Osteocyte (in vitro differentiated cells): ENCODE measurements at places on chromosomes 2 and 18. TPM values are rescaled to one million over a fixed set of nuclear protein-coding genes. Genes with fewer than 3 reads are reported as not detected.

- no peak for DNase-seq
These were observed 210.4 kb downstream of the CDH19 start for GRCh38 chr18:66393463-66393862.

GRCh38 chr18:8984131-8984721, 118.3 kb upstream of the NDUFV2 start:
- no peak for DNase-seq

DNA sequence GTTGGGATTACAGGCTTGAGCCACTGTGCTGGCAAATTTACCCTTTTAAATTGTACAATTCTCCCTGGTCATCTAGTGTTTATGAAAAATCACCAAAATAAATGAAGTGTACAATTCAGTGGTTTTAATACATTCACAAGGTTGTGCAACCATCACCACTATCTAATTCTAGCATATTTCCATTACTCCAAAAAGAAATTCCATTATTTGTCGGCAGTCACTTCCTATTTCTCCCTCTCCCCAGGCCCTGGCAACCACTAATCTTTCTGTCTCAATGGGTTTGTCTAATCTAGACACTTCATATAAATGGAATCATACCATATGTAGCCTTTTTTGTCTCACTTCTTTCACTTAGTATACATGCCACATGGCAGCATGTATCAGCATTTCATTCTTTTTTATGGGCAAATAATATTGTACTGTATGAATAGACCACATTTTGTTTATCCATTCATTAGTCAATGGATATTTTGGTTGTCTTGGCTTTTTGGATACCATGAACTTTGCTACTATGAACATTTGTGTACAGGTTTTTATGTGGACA, 12.6 kb upstream of the POLE4 start:
- DNase-seq: no peak

DNA sequence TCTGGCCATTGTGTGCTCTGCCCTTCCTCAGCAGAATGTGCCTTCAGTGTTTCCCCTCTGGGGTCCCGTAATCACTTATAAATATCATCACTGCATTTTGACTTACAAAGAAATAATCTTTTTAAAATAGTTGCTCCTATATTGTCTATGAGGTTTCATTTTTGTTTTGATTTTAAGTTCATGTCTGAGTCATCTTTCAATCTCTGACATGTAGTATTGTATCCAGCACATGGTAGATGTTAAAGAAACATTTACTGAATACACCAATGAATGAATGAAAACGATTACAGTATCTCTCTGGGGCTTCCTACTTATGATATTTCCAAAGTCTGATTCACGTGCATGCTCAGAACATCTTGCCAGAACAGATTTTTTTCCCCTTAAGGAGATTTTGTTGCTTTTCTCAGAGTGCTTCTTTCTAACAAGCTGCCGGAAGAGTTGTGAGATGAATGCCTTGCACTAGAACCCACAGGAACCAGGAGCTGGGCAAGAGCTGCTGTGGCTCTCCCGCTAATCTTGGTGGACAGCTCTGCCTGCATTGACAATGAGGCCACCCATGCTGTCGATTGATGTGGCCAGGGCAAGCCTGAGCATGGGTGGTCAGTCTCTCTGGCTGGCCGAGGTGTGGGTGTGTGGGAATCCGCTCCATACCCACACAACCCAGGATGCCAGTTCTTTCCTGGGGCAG, 199.4 kb downstream of the CYRIA start:
- DNase-seq: no peak

DNA sequence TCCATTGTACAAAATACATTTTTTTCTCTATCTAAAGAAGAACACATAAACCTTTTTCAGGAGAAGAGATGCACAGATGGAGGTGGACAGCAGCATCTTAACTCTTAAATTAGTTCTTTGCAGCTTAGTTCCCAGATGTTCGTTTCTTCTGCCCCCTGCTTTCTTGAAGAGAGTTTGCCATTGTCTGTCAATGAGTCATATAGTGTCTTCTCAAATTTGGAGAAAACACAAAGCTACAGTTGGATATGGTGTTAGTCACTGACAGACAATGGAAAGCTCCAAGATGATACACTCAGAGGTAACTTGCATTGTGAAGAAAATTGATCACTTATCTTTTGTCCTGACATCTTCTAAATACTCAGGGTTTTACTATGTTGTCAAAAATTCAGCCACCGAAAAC, 48.8 kb upstream of the TMEFF2 start:
- no peak for DNase-seq

Gene ASXL3
- 7.2 and 10.1 TPM in 2 replicates for total RNA-seq

GRCh38 chr2:1972948-1973347, 228.6 kb upstream of the PXDN start:
- DNase-seq: no peak

DNA sequence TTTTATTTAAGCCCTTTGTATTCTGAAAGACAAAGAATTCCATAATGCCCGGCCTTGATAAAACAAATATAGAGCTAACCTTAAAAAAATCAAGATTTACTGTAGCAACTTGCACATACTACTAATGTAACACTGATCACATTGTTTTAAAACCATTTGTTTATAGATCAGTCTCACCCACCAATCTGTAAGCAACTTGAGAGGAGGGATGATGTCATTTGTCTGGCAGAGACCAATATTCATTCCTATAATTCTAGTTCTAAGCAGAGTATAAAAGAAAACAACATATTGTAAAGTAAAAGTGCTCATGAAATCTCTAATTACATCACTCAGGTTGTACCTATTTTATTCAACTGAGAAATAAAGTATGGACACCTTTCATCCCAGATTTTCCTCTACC, 380.6 kb downstream of the TGIF1 start:
- no peak for DNase-seq

GRCh38 chr2:229474125-229474524, 203.0 kb upstream of the PID1 start:
- DNase-seq: no peak

DNA sequence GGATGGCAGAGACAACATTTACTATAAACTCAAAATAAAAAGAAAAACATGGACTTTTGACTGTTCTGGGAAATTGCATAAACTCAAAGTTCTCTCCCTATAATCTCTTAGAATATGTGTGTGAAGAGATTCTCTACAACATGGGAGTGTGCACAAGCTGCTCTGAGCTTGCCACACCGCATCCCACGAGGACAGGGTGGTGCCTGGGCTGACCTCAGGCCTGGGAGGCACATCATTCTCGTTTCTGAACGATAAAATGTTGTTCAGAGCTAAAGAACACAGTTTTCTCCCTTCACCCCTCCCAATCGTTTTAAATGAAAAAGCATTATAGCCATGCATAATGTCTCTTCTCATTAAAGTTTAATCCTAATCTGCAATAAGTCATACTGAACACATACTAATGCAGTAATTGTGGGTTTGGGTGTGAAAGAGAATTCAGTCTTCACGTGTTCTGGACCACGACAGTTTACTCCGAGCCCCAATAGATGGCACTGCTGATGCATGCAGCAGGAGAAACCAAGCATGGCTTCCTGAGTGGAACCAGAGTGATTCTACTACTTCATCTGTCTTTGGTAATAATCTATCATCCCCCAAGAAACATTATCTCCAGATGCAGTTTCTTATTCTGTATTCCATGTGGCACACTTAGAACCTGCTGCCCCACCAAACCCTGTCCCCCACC, 46.9 kb upstream of the LAMA1 start:
- DNase-seq: peak; percentile 57

Gene FOXI3
- total RNA-seq: not detected in 2 replicates

DNA sequence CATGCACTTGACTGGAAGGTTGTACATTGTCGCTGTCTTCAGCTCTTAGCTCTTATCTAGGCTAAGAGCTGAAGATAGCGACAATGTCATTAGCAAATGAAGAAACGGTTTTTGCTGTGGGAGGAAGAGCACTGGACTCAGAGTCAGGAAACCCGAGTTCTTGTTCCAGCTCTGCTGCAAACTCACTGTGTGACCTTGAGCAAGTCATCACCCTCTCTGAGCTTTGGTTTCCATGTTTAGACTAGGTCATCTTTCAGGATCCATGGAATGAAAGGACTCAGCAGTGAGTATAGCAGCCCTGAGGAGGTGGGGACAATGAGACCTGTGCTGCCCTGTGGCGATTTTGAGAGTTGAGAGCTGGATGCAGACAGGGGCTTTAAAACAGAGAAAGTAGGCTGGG, 85.3 kb downstream of the ASAP2 start:
- DNase-seq: no peak

Gene TEKT4
- not detected in 2 replicates for total RNA-seq

Gene NGEF
- total RNA-seq: 0.26 and 0.27 TPM in 2 replicates

Gene MYO7B
- total RNA-seq: not detected in 2 replicates

DNA sequence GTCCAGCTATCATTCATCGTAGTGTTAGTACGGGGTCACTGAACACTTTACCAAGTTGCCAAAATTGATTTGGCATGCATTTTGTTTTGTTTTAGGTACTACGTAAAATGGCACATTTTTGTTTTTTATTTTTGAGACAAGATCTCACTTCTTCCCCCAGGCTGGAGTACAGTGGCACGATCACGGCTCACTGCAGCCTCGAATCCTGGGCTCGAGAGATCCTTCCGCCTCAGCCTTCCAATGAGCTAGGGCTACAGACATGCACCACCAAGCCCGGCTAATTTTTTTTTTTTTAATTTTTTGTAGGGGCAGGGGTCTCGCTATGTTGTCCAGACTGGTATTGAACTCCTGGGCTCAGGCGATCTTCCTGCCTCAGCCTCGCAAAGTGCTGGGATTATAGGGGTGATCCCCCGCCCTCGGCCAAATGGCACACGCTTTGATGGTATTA, 786 bp downstream of the TAF1B start:
- DNase-seq: no peak

DNA sequence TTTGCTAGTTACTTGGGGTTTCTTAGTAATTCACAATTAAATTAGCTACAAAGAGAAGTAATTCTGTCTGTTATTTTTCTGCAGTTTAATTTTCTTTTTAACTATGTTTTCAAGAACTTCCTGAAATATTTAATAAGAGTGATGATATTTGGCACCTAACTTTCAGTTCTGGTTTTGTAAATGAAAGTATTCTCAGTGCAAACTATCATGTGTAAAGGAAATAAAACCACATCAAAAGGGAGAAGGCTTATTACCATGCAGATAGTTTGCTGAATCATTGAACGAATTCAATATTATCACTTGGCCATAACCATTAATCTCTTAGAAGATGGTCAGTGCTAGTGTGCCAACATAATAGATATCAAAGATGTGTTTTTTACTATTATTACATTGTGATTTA, 29.2 kb downstream of the DYTN start:
- DNase-seq: no peak

DNA sequence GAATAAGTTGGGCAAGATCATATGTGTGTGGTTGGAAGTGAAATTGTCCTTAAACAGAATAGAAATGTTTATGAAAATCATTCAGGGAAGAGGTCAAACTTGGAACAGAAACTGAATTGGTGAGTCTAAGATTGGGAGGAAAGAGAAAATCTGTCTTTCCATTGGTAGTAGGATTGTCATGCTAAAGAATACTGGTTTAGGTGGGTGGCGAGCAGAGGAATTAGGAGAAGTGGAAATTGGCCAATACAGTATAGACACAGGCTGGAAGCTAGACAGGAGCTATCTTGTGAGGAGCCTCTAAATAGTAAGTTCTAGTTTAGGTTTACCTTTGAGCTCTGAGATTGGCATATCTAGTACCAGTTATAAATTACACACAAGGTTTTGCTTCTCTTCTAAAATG, 80.9 kb upstream of the KYNU start:
- no peak for DNase-seq

GRCh38 chr2:125341353-125341752, 1314.6 kb upstream of the GYPC start:
- no peak for DNase-seq

Gene POTEC
- total RNA-seq: not detected in 2 replicates

GRCh38 chr2:131014141-131014540, 79.1 kb downstream of the FAM168B start:
- DNase-seq: no peak

DNA sequence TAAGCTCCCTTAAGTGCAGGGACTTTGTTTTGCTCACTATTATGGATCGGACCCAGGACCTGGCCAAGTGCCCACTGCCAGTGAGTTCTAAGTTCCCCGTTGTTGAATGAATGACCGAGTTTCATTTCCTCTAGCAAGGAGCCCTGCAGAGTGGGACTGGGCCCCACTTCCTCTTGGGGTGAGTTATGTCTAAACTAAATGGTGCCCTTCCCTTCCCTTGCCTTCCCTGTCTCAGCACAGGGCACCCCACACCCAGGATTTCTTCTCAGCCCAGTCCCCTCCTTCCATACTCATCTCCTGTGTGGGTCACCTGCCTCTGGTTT, 195.3 kb upstream of the HS6ST1 start:
- DNase-seq: no peak

DNA sequence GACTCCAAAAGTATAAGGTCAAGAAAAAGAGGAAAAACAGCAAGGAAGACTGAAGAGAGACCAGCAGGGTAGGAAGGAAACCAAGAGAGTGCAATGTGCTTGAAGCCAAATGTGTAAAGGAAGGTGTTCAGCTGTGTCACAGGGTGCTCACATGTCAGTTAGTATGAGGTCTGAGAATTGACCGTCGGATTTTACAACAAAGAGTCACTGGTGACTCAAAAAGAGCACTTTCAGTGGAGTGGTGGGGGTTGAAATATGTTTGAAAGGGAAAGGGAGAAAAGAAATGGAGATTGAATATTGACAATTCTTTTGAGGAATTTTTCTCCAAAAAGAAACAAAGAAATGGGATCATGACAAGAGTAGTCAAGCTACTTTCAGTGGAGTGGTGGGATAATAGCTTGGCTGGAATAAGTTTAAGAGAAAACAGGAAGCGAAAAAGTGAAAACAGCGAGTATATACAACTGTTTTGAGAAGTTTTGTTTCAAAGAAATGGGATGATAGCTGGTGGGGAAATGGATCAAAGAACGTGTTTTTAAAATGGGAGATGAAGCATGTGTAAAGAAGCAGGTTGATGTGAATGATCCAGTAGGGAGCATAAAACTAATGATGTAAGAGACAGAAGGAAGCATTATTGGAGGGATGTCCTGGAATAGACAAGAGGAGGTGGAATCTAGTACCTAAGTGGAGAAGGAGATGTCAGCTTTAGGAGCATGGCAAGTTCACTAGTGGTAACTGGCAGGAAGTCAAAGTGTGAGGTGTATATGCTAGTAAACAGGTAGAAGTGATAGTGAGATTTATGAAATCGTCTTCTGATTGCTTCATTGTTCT, 3.6 kb upstream of the TSPYL6 start:
- DNase-seq: no peak

DNA sequence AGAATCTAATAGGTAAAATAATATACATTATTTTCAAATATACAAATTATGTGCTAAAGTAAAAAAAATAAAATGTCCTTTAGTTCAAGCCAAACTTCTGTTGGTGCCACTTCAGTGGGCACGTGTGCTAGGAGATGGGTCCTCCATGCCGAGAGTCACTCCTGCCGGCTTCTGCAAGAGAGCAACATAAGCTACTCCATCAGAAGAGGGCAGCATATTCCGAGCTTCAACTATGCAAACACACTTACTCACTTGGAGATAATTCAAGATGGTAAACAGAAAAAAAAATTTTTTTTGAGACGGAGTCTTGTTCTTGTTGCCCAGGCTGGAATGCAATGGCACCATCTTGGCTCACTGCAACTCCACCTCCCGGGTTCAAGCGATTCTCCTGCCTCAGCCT, 24.4 kb downstream of the CNOT11 start:
- DNase-seq: no peak

Gene CCDC138
- total RNA-seq: 3.5 and 6.0 TPM in 2 replicates

Gene KIF1A
- 4.3 and 5.6 TPM in 2 replicates for total RNA-seq
